A172 (cell line): ENCODE measurements at places on chromosomes 13 and 19. TPM values are rescaled to one million over a fixed set of nuclear protein-coding genes. Genes with fewer than 3 reads are reported as not detected.

Gene SULT2A1
- not detected in 2 replicates for total RNA-seq

Gene LRRC63
- total RNA-seq, result 0.22 and 0.29 TPM in 2 replicates

Gene ADGRE3
- not detected in 2 replicates for total RNA-seq

DNA sequence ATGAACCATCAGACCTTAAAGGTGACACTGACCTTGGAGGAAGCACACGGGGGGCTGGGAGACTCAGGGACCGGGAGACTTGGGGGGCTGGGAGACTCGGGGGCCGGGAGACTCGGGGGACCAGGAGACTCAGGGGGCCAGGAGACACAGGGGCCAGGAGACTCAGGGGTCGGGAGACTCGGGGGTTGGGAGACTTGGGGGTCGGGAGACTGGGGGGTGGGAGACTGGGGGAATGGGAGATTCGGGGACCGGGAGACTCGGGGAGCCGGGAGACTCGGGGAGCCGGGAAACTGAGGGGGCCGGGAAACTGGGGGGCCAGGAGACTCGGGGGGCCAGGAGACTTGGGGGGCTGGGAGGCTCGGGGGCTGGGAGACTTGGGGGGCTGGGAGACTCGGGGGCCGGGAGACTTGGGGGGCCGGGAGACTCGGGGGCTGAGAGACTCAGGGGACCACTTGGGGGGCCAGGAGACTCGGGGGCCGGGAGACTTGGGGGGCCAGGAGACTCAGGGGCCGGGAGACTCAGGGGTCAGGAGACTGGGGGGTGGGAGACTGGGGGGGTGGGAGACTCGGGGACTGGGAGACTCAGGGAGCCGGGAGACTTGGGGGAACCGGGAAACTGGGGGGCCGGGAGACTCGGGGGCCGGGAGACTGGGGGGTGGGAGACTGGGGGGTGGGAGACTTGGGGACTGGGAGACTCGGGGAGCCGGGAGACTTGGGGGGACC is 62.9 kb downstream of the RASA3 start:
- DNase-seq, result no peak

DNA sequence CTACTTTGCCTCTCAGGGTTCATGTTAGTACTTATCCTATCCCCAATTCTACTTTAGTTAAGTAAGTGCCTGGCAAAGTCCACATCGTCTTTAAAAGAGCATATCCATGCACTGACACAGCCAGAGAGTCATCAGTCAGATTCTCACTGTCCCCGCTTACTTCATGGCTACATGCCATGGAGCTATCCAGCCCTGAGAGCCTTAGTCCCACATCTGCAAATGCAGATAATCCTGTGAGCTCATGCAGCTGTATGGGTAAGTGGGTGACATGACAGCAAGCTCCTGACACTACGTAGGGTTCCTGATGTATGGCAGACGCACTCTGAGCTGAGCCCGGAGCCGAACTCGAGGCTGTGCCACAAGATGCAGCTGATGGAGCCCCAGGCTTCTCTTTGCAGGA is 661.5 kb downstream of the LIG4 start:
- no peak for DNase-seq

DNA sequence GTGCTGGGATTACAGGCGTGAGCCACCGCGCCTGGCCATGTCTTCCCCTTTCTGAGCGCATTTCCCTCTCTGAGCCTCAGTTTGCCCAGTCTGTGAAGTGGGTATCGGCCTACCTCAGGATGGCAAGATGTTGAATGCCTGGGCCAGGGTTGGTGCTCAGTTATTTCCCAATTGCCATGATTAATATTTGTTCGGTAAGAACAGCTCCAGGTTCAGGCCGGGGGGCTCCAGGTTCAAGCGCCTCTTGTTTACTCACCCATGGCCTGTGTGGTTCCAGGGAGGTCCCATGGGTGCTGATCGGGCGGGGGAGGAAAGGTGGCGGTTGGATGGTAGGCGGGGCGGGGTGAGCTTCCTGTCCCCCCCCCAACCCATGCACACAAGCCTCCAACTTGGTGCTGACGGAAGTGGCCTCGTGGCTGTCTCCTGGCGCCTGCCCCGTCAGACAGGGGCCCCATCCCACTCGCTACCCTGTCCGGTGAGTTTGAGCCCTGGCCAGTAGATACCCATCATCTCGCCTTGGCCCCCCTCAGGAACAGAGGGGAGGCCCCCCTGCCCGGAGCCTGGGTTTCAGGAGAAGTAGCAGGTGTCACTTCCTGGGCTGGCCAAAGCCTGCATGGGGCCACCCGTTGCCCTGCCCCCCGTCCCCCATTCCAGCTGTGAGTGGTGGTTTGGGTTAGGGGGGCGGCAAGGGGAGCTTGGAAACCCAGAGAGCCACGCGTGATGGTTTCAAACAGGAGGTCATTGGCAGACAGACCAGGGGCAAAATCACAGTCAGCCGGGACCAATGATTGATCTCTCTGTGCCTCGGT is at the start of gene FCHO1:
Gene FCHO1 (plus strand): TSS at position 375 of the 809 bp plus-strand sequence. CDS start 3,688 bp downstream, outside the sequence.
- no peak for DNase-seq
